T-cell (primary cell): ENCODE measurements at places on chromosomes 2 and 18. TPM values are rescaled to one million over a fixed set of nuclear protein-coding genes. Genes with fewer than 3 reads are reported as not detected.

The TUBB8B gene
- not detected for total RNA-seq

The PPP3R1 gene
- 59.8 TPM for total RNA-seq

The CD207 gene
- not detected for total RNA-seq

The TAF4B gene
- total RNA-seq: 11.3 TPM

The ICOS gene
- total RNA-seq: 33.9 TPM

The STEAP3 gene
- total RNA-seq: 0.22 TPM

The TEX44 gene
- total RNA-seq: not detected

The CSRNP3 gene
- total RNA-seq: not detected

The TRIM54 gene
- total RNA-seq: not detected

The OXER1 gene
- total RNA-seq: 0.20 TPM

The ARHGAP25 gene
- total RNA-seq: 103 TPM

The C2orf66 gene
- total RNA-seq: not detected
